H9 (cell line): ENCODE measurements at places on chromosomes 3 and 15.

DNA sequence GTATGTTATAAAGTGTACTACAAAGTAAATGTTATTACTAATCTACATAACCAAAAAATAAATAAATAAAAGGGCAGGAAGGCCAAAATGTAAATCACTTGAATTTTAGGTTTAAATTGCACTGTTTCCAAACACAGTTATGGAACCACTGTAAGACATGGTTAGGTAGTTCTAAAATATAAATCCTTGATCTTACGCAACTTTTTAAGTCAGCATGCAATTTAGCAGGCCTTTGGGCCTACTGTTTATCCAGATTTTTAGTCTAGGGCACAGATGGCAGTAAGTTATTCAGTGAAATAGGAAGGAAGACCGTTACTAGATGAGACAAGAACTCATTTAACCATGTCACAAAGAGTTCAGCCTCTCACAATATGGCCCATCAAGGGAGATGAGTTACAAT is 187.4 kb upstream of the SLC2A2 start:
- H3K27me3 ChIP-seq: no peaks in the 10 kb centered on the region
- no peak overlapping the region for H3K27ac ChIP-seq
- H3K36me3 ChIP-seq: no peaks in the 10 kb centered on the region
- no peak overlapping the region for H3K4me3 ChIP-seq
- no peaks in the 10 kb centered on the region; the same call in 1 of the 2 replicates for H3K4me1 ChIP-seq

- no peak for DNase-seq
- peaks cover 2% of the 10 kb centered on the region; the same call in 1 of the 2 replicates for H3K4me1 ChIP-seq
- H3K27me3 ChIP-seq: no peaks in the 10 kb centered on the region
- H3K27ac ChIP-seq: no peak overlapping the region
Observed at GRCh38 chr15:80760960-80761359, 18.2 kb upstream of the CEMIP start.

GRCh38 chr3:46871222-46871621 is 6.3 kb upstream of the PTH1R start:
- H3K36me3 ChIP-seq: no peaks in the 10 kb centered on the region
- H3K27me3 ChIP-seq: no peaks in the 10 kb centered on the region; the same call in 1 of the 2 replicates
- H3K4me3 ChIP-seq: no peak overlapping the region
- no peak for DNase-seq
- H3K4me1 ChIP-seq: no peaks in the 10 kb centered on the region

DNA sequence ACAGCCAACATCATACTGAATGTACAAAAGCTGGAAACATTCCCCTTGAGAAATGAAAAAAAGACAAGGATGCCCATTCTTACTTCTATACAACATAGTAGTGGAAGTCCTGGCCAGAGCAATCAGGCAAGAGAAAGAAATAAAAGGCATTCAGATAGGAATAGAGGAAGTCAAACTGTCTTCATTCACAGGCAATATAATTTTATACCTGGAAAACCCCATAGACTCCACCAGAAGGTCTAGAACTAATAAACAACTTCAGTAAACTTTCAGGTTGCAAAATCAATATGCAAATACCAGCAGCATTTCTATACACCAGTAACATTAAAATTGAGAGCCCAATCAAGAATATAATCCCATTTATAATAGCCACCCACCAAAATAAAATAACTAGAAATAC is 27.1 kb upstream of the THSD4 start:
- H3K27me3 ChIP-seq: peaks cover 15% of the 10 kb centered on the region; the same call in 1 of the 2 replicates
- H3K36me3 ChIP-seq: peaks cover 25% of the 10 kb centered on the region

GRCh38 chr3:179589143-179589542 is 15.3 kb downstream of the MRPL47 start:
- no peak overlapping the region for H3K27ac ChIP-seq
- H3K4me3 ChIP-seq: no peak overlapping the region
- H3K36me3 ChIP-seq: peaks cover 13% of the 10 kb centered on the region; the same call in 2 of the 3 replicates

DNA sequence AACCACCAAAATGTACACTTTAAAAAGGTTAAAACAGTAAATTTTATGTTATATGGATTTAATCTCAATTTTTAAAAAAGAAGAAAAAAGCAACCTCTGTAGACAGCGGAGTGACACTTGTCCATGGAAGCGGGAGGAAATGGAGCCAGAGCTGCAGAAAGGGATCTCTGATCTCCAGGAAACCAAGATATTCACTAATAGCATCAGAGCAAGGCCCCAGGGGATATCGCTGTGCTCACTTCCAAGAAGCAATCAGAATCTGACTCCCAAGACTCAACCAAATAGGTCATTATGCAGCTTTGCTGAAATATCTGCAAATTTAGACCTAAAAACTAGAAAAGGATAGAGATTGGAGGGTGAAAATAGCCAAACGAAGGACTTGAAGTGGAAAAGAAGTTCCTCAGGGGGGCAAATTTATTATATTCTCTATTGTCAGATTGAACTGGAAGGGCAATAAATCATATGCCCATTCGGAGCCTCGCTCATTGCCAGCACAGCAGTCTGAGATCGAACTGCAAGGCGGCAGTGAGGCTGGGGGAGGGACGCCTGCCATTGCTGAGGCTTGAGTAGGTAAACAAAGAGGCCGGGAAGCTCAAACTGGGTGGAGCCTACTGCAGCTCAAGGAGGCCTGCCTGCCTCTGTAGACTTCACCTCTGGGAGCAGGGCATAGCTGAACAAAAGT is 62.0 kb upstream of the ATP2C1 start:
- no peaks in the 10 kb centered on the region for H3K36me3 ChIP-seq
- H3K4me1 ChIP-seq: peaks cover 2% of the 10 kb centered on the region; the same call in 1 of the 2 replicates
- H3K4me3 ChIP-seq: peak overlapping the region; percentile 31; the same call in 1 of the 3 replicates

GRCh38 chr15:26374806-26375205 is 398.1 kb downstream of the GABRB3 start:
- no peaks in the 10 kb centered on the region for H3K27me3 ChIP-seq
- peaks cover 5% of the 10 kb centered on the region for H3K36me3 ChIP-seq
- no peak overlapping the region for H3K27ac ChIP-seq
- no peak overlapping the region for H3K4me3 ChIP-seq
- no peak for DNase-seq
- no peaks in the 10 kb centered on the region for H3K4me1 ChIP-seq

- peaks cover 18% of the 10 kb centered on the region for H3K36me3 ChIP-seq
- H3K4me3 ChIP-seq: no peak overlapping the region
- peaks cover 5% of the 10 kb centered on the region; the same call in 1 of the 2 replicates for H3K4me1 ChIP-seq
- H3K27me3 ChIP-seq: no peaks in the 10 kb centered on the region
Observed at GRCh38 chr3:106826791-106827311, 550.4 kb upstream of the CCDC54 start.
